ENCODE measurements at places on chromosomes 6 and 20.
A peak's percentile ranks its signal among the peaks of the same experiment; 100 is the strongest.

DNA sequence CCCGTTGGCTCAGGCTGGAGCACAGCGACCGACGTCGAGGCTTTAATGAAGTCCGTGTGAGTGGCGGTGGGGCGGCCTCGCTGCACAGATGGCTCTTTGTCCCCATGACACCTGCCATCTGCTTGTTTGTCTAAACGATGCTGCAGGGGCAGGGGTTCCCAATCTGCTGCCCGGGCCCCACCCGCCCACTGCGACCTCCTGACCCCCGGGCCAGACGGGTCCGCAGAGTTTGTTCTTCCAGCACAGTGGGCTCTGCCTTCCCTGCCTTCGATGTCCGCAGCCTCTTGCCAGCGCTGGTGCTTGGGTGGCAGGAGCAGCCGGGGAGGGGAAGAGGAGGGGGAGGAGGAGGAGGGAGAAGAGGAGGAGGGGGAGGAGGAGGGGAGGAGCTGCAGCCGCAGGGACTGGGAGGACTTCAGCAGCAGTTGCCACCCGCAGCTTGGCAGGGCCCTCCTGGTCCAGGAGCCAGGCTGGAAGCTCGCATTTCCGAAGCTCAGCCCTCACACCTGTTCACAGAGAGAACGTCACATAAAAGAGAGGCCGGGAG, 210.0 kb downstream of the DLL1 start:
- no peak for DNase-seq

DNA sequence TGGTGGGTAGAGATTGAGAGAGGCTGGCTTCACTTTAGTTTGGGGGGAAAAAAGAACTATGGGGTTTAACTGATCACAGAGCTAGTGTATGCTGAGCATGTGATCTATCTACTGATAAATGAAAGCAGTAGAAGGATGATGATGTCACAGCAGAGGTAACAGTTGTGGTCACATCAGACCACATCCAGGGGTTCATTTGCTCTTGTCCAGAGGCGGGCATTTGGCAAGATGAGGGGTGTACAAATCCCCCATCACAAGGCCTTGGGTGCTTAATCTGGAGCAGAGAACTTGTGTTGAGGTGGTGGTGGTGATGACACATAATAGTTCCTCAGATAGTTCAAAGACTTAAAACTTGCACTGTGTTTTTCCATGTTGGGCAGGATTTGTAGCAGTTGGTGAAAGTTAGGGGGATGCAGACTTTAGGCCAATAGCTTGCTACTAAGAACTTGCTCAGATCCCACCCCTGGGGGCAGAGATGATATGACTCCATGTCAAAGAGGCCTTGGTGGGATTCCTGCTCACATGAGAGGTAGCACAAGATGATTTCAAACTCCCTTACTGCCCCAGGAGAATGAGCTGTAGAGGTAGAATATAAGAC, 63.4 kb downstream of the PRDM1 start:
- DNase-seq: no peak

- DNase-seq: no peak
Observed at GRCh38 chr6:76771059-76771634, 692.1 kb downstream of the HTR1B start.

DNA sequence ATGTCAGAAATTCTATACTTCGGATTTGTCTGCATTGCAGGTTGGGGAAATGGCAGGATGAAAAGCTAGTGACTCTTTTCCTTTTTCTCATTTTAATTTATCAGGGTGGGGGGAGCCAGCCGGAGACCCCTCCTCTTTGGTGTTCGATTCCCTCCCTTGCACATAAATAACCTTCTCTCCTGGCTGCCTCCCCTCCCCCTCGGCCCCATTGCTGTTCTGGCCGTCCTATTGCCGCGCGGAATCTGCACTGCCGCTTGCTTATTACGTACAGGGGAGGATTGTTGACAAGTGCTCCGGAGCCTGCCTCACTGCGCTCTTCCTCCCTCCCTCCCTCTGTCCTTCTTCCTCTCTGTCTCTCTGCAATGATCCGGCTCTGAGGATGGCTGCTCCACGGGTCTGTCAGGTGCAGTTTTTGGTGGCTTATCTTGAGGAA, 154.7 kb downstream of the JARID2 start:
- peak; percentile 44 for DNase-seq

GRCh38 chr6:14743474-14744211, 502.2 kb upstream of the JARID2 start:
- DNase-seq: peak; percentile 87

- DNase-seq: no peak
Observed at GRCh38 chr6:32070814-32071543, 32.8 kb downstream of the CYP21A2 start.

DNA sequence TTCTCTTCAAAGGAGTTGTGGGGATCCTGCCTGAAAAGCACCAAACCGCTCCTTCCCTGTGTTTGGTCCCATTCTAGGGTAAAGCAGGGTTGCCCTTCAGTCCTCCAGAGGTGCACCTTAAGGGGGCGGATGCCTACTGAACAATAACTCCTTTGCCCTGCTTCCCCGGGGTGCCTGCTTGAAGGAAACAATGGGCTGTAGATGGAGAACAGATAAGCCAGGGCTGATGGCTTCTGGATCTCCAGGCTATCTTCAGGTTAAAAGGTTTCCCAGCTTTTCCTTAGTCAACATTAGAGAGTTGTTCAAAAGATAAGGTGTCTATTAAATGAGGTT, 5.4 kb upstream of the PRDM1 start:
- no peak for DNase-seq

GRCh38 chr6:83071023-83071422, 3.6 kb downstream of the DOP1A start:
- peak; percentile 12 for DNase-seq

DNA sequence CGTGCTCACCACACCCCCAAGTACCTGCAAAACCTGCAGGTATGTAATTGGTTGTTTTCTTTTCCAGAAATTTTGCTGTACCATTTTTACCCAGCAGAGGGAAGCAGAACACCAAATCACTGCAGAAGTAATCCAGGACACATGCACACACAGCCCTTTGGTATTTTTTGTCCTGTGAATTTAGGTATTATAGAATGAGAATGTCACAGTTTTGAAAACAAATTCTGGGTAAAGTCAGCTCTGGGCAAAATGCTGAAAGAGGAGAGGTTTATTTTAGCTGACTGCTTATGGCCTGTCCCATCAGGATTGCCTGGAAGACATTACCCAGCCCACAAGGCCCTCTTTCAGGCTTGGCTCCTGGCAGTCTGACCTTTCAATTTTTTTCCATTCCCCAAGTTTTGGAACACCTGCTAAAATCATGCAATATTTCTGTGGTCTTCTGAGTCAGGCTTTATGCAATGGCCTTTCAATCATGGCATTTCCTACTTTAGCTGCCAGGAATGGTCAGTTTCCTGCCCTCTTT, 3.5 kb upstream of the EFHC1 start:
- DNase-seq: peak; percentile 63

- DNase-seq: no peak
Observed at GRCh38 chr6:157198425-157199279, 124.7 kb downstream of the TMEM242 start.

DNA sequence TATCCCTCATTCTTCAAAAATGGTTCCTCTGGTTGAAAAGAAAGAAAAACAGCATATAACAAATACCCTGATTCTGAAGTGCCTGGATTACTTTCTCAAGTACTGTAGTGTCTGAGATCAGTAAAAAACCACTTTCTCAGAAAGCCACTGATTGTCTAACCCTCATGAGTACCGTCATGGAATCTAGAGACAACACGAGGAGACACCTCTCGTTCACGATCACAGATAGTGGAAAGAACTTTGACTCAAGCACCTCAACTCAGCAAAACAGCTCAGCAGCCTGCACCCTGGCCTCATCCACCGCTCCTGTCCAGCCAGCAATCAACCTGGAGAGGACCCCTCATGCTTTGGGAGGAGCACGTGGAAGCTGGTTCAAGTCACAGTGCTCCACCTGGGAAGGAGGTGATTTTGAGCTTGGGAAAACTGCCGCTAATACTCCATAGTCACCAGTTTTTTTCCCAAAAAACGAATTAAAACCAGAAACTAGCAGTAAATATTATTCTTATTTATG, 1.0 kb downstream of the SCML4 start:
- DNase-seq: no peak

GRCh38 chr20:53076668-53077067, 104.5 kb downstream of the TSHZ2 start:
- no peak for DNase-seq

DNA sequence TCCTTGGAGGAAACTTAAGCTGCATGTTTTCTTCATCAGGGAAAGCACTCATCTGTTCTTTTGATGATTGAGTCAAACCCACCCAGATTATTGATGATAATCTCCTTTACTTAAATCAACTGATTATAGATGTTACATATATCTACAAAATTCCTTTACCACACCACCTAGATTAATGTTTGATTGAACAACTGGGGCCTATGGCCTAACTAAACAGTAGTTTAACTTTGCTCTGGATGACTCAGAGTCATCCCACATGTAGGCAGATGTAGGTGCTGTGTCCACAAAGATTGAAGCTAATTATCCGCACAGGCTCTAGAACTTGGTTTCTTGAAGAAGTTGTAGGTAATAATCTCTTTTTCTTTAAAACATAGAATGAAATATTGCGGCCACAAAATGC, 42.2 kb downstream of the PKIB start:
- no peak for DNase-seq

- no peak for DNase-seq
Observed at GRCh38 chr20:19560881-19561480, 197.1 kb upstream of the RIN2 start.

- DNase-seq: no peak
Observed at GRCh38 chr20:59125836-59126235, 37.8 kb upstream of the ZNF831 start.

- peak; percentile 35 for DNase-seq
Observed at GRCh38 chr6:145813285-145814034, 1.1 kb downstream of the FBXO30 start.

DNA sequence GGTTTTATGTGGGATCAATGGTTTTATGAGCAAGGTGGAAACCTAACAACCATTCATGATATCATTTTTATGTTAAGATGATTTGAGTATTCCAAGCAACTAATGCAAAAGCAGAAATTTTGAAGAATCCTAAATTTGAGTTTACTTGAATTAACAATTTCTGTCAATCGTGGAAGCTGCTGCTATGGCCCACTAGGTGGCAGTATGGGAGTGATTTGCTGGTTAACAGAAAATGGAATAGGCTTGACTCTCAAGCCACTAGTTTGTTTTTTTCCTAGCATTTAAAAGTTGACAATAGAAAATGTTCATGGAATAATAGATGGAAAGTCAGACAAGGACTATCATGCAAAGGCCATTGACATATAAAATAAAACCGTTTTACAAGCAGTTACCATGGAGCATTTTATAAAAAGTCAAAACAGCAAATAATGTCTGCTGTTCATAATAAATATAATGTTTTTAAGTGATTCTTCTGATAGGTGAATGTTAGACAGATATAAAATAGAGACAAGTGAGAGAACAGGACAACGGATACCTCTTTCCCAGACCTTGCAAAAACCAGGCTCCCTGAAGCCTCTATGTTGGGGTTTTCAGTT, 43.0 kb upstream of the TMEM200A start:
- DNase-seq: peak; percentile 46

DNA sequence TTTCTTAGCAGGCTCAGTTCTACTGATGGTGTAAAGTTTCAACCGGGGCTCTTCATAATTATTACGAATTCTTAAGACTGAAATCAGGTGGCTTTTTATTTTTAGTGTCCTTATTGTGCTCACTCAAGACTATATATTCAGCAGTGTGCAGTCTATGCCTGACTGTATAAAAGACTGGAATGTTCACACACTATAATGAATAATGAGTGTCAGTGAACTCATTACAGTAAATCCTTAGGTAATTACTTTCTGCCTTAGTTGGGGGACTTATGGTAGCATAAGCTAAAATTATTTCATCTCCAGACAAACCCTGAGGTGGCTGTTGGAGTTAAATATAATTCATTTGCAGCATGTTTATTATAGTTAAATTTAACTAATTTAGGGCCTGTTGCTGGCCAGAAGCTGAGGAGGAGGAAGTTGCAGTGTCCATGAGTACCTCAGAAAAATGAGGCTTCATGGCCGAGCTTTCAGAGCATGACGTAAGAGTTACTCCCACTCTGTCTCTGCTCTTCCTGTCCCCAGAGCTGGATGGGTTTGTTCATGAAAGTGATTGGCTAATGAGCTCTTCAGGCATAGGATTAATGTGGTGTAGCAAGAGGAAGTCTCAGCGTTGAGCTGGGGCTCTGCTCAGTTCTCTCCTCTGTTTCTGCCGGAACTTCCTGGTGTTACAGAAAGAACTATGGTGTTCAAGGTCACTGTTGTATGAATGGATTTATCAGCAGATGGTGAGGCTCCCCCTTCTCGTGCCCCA, 335.7 kb downstream of the NRN1 start:
- no peak for DNase-seq

GRCh38 chr6:142702501-142703460, 242.2 kb downstream of the HIVEP2 start:
- DNase-seq: no peak

GRCh38 chr6:129786548-129786947, 74.6 kb downstream of the TMEM244 start:
- no peak for DNase-seq

DNA sequence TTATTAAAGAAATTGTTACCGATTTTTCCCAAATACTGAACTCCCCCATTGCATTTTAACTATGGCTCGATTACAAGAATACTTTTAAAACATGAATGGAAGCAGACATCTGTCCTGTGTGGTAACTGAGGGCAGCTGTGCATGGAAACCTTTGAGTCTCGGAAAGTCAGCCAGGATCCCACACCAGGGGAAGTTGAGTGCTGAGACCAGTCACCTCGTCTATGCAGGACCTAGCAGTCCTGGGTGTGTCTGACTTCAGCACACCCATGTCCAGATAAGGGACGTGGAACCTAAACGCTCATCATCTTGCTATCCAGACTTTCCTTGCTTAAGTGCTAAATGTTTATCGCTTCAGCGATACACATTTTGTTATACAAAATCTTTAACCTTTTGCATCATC, 6.1 kb downstream of the RIN2 start:
- no peak for DNase-seq

GRCh38 chr6:154367839-154368695, 11.5 kb upstream of the IPCEF1 start:
- DNase-seq: no peak

DNA sequence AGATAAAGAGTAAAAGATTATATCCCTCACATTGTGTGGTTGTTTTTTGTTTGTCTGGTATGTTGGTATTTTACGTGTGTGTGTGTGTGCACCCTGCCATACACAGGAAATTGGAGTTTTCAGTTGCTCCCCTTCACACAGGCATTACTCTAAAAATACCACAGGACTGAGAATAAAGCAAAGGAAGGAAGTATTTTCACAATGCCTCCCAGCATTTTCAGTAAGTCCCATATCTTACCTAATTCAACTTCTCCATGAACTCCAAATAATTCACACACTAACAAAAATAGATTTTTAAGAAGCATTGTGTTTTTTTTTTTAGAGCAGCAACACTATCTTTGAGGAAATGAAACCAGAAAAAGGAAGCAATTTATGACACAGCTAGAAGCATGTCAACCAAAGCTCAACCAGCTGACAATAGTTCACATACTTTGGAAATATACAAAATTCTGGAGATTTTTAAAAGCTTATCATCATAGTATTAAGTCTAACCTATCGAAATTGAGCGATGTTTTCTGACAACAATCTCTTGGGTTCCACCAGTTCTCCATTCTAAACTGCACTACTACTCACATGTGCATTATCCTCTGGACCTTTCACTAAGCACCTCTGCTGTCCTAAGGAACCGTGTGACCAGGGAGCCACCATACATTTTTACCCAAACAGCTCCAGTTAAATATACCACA, 2.1 kb downstream of the UBE2J1 start:
- no peak for DNase-seq

- no peak for DNase-seq
Observed at GRCh38 chr6:126723541-126724170, 383.7 kb downstream of the CENPW start.

Data from ACHN (cell line).